Liver (tissue), 10 donors: ENCODE measurements at places on chromosomes 7 and 10. TPM values are rescaled to one million over a fixed set of nuclear protein-coding genes. Genes with fewer than 3 reads are reported as not detected.

- H3K4me1 ChIP-seq: no peaks in the 10 kb centered on the region
- H3K27ac ChIP-seq: no peak overlapping the region
- no peak overlapping the region for H3K4me3 ChIP-seq
- no peaks in the 10 kb centered on the region for H3K36me3 ChIP-seq
- no peak for DNase-seq
Observed at GRCh38 chr10:129788215-129788614, 175.9 kb downstream of the EBF3 start.

GRCh38 chr10:89118091-89118490, 89.0 kb downstream of the CH25H start:
- DNase-seq: no peak
- no peaks in the 10 kb centered on the region for H3K4me1 ChIP-seq
- H3K4me3 ChIP-seq: no peak overlapping the region
- no peaks in the 10 kb centered on the region for H3K27me3 ChIP-seq
- H3K36me3 ChIP-seq: no peaks in the 10 kb centered on the region

Gene ASAH2B
- 2.8 TPM for polyA plus RNA-seq

GRCh38 chr7:33790746-33791145, 114.6 kb upstream of the BMPER start:
- no peak overlapping the region for H3K27ac ChIP-seq
- H3K36me3 ChIP-seq: no peaks in the 10 kb centered on the region
- DNase-seq: no peak
- no peaks in the 10 kb centered on the region for H3K4me1 ChIP-seq
- H3K4me3 ChIP-seq: no peak overlapping the region
- no peaks in the 10 kb centered on the region for H3K27me3 ChIP-seq

GRCh38 chr10:83612746-83613145, 526.6 kb upstream of the GHITM start:
- H3K4me3 ChIP-seq: no peak overlapping the region
- no peaks in the 10 kb centered on the region for H3K27me3 ChIP-seq
- DNase-seq: no peak
- no peaks in the 10 kb centered on the region for H3K4me1 ChIP-seq

DNA sequence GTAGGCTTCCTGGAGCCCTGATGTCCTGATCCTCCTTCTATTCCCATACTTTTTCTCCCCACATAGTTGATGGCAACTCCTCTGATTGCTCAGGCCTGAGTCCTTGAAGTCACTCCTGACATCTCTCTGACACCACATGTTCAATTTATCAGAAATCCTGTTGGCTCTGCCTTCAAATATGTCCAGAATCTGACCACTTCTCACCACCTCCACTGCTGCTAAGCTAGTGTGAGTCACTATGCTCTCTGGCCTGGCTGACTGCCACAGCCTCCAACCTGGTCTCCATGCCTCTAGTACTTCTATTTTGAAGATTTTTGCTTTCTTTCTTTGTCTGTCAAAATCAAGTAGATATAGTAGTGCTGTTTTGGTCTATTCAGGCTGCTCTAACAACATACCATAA, 53.0 kb downstream of the TMEM229A start:
- no peaks in the 10 kb centered on the region for H3K4me1 ChIP-seq
- DNase-seq: no peak
- no peaks in the 10 kb centered on the region for H3K36me3 ChIP-seq

DNA sequence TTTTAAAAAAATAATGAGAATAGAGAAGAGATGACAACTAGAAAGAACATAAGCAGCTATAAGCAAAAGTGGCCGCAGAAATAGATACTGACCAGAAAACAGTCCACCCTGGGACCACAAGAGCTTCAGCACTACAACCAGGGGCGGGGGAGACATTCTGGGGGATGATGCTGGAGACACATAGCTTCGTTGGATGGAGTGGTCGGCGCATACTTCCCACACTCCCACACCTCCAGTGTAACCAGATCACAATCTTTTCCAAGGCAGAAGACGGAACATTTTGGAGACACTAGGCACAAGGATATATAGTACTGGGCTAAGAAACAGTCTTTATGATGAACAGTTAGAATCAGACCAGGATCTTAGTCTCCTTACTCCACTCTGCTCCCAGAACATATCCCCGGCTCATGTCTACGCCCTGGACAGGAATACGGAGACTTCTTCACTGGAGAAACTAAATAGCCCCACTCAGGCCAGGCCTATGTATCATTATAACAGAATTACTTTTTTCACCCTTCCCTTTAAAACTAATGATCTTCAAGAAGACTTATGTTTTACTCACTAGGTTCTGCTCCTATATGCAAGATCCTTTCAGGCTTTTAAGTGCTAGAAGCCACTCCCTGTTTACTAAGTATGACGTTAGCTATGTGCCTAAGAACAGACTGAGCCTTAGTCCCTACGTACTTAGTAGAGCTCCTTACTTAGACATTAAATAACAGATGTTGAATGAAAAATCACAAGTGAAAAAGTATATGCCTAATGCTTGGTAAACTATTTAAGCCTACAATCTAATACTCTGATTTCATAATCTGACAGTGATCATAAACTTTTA, 169.6 kb downstream of the SRPK2 start:
- no peak for DNase-seq
- no peak overlapping the region for H3K4me3 ChIP-seq
- no peaks in the 10 kb centered on the region for H3K27me3 ChIP-seq

DNA sequence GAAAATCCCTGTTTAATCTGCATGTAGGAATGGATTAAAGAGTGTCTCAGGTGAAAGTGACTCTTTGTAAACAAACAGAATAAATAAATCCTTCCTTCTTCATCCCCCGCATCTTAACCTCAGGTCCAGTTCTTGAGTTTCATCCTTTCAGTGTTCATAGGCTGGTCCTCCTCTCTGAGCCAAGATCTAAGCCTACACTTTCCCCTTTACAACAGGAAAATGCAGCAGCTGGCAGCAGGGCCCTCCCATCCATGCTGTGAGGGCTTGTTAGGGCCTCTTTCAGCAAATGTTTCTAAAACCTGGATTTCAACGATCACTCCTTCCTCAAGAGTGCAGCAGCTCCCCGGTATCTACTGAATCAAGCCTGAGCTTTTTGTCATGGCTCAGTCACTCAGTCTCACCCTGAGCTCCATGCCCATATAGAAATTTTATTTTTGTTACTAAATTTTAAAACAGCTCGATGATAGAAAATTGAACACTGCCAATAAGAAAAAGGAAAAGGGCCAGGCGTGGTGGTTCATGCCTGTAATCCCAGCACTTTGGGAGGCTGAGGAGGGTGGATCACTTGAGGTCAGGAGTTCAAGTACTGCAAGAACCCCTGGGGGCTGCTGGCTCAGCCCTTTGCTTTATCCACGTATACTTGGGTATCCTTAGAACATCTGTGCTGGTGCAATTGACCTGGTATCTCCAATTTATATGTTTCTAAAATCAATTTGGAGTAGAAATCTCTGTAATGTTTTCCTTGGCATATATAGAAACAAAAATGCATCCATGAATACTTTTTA, 15.6 kb downstream of the BLNK start:
- peaks cover 15% of the 10 kb centered on the region for H3K4me1 ChIP-seq
- no peak overlapping the region for H3K27ac ChIP-seq
- H3K4me3 ChIP-seq: no peak overlapping the region
- H3K27me3 ChIP-seq: no peaks in the 10 kb centered on the region

- no peaks in the 10 kb centered on the region for H3K27me3 ChIP-seq
- no peak overlapping the region for H3K4me3 ChIP-seq
- no peaks in the 10 kb centered on the region for H3K4me1 ChIP-seq
- DNase-seq: no peak
- H3K27ac ChIP-seq: no peak overlapping the region
Observed at GRCh38 chr7:13442226-13442625, 547.2 kb downstream of the ETV1 start.

GRCh38 chr7:94039368-94040035, 35.3 kb upstream of the BET1 start:
- H3K27ac ChIP-seq: no peak overlapping the region
- DNase-seq: no peak
- no peaks in the 10 kb centered on the region for H3K27me3 ChIP-seq
- no peak overlapping the region for H3K4me3 ChIP-seq
- no peaks in the 10 kb centered on the region for H3K36me3 ChIP-seq

DNA sequence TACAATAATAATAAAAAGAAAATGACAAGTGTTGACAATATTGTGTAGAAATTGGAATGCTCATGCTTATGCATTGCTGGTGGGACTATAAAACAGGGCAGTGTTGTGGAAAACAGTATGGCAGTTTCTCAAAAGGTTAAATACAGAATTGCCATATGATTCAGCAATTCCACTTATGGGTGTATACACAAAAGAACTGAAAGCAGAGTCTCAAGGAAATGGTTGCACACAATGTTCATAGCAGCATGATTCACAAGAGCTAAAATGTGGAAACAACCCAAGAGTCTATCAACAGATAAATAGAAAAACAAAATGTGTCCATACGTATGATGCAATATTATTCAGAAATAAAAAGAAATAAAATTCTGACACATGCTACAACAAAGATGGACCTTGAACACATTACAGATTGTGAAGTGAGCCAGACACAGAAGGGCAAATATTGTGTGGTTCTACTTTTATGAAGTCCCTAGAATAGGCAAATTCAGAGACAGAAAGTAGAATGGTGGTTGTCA, 64.8 kb upstream of the GRM8 start:
- H3K4me3 ChIP-seq: no peak overlapping the region
- no peak overlapping the region for H3K27ac ChIP-seq
- no peaks in the 10 kb centered on the region for H3K4me1 ChIP-seq
- no peaks in the 10 kb centered on the region for H3K27me3 ChIP-seq

DNA sequence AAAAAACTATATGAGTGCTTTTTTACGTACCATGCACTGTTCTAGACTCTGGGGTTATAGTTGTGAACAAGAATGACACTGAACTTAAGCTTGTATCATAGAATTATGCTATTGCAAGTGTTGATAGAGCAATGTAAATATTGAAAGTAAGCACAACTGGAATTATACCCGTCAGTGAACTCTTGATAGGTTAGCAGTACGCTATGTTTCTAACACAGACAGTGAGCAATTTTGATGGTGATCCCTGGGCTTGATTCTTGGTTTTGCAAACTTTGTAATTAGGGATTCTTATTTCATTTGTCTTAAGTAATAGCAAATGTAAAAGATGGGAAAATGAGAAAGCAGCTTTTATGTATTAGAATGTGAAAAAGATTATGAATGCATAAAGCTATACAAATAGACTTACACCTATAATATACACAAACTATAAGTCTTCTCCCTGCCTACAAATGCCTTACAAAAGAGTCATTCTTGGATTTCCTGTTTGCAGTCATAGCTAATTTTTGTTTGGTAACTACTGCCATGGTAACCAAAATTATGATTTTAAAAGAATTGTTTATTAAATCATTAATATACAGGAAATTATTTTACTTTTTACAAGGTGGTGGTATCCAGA, 6.7 kb downstream of the TES start:
- peaks cover 5% of the 10 kb centered on the region for H3K4me1 ChIP-seq
- no peak overlapping the region for H3K4me3 ChIP-seq
- H3K36me3 ChIP-seq: no peaks in the 10 kb centered on the region
- H3K27ac ChIP-seq: no peak overlapping the region
- H3K27me3 ChIP-seq: no peaks in the 10 kb centered on the region

Gene GIMAP5
- polyA plus RNA-seq: 13.0 TPM

GRCh38 chr10:335151-335800, 200.0 kb downstream of the ZMYND11 start:
- peaks cover 7% of the 10 kb centered on the region for H3K36me3 ChIP-seq
- H3K4me3 ChIP-seq: no peak overlapping the region
- no peak overlapping the region for H3K27ac ChIP-seq
- peaks cover 6% of the 10 kb centered on the region for H3K4me1 ChIP-seq

GRCh38 chr7:34430456-34430855, 227.6 kb upstream of the NPSR1 start:
- no peak overlapping the region for H3K4me3 ChIP-seq
- no peak for DNase-seq
- H3K4me1 ChIP-seq: no peaks in the 10 kb centered on the region

Gene C7orf57
- polyA plus RNA-seq: not detected

- H3K36me3 ChIP-seq: no peaks in the 10 kb centered on the region
- no peak for DNase-seq
- no peak overlapping the region for H3K4me3 ChIP-seq
Observed at GRCh38 chr10:128475686-128476367, 349.6 kb upstream of the MKI67 start.

Gene CYP2C19
- polyA plus RNA-seq: 106 TPM

Gene DPYSL4
- polyA plus RNA-seq: 0.28 TPM

- H3K27ac ChIP-seq: no peak overlapping the region
- H3K4me1 ChIP-seq: no peaks in the 10 kb centered on the region
- no peaks in the 10 kb centered on the region for H3K36me3 ChIP-seq
- no peak for DNase-seq
- H3K27me3 ChIP-seq: no peaks in the 10 kb centered on the region
- H3K4me3 ChIP-seq: no peak overlapping the region
Observed at GRCh38 chr7:48938539-48939295, 14.4 kb downstream of the CDC14C start.

- no peaks in the 10 kb centered on the region for H3K36me3 ChIP-seq
- no peak overlapping the region for H3K27ac ChIP-seq
- H3K27me3 ChIP-seq: peaks cover 3% of the 10 kb centered on the region
- DNase-seq: no peak
- no peak overlapping the region for H3K4me3 ChIP-seq
- H3K4me1 ChIP-seq: no peaks in the 10 kb centered on the region
Observed at GRCh38 chr10:1297566-1298301, 241.5 kb downstream of the WDR37 start.

Gene SLC26A4
- polyA plus RNA-seq: 0.08 TPM

DNA sequence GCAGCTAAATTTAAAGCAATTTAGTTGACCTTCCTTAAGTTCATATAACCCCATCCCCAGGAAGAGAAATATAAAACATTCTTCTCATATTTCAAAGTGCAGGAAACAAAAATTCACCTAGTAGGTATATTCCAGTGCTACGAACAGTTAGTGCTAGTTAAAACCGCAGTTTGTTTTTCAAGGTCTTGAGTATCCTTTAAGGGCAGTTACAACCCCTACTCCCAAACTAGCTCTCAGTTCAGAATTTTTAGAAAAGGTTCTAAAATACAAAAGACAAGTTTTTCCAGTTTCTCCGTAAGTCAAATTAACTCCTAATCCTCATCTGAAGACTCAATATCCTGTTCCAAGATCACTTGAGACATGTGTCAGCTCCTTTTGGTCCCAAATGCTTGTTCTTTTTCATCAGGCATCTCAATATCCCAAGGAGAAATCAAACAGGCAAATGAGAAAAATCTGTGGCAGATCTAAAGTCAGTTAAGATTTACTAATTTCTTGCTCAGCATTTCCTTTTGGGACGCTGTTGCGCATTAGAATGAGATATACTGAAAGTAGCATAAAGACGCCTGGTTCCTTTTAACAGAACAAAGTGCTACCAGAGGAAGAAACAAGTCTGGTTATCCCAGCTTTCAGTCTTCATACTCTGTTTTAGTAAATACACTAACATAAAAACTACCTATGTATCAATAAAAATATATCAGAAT, 51.8 kb downstream of the ARHGAP12 start:
- no peak overlapping the region for H3K27ac ChIP-seq
- peaks cover 5% of the 10 kb centered on the region for H3K4me1 ChIP-seq
- no peaks in the 10 kb centered on the region for H3K36me3 ChIP-seq
- no peaks in the 10 kb centered on the region for H3K27me3 ChIP-seq

Gene NUP42
- polyA plus RNA-seq: 11.9 TPM

Gene LZTS2
- 9.2 TPM for polyA plus RNA-seq

Gene CRHR2
- polyA plus RNA-seq: not detected

GRCh38 chr7:23633417-23633816, 36.2 kb downstream of the CCDC126 start:
- peaks cover 1% of the 10 kb centered on the region for H3K4me1 ChIP-seq
- H3K27me3 ChIP-seq: no peaks in the 10 kb centered on the region

GRCh38 chr7:25234336-25234735, 6.0 kb upstream of the NPVF start:
- H3K27ac ChIP-seq: no peak overlapping the region
- no peak for DNase-seq
- no peaks in the 10 kb centered on the region for H3K36me3 ChIP-seq
- no peak overlapping the region for H3K4me3 ChIP-seq
- no peaks in the 10 kb centered on the region for H3K4me1 ChIP-seq
